ENCODE measurements at places on chromosomes 16 and 17.
A peak's percentile ranks its signal among the peaks of the same experiment; 100 is the strongest.

GRCh38 chr17:45228763-45229539 is 7.3 kb downstream of the FMNL1 start:
- no peak for DNase-seq

- DNase-seq, result no peak
Measured at GRCh38 chr17:951325-952132, 28.0 kb downstream of the NXN start.

DNA sequence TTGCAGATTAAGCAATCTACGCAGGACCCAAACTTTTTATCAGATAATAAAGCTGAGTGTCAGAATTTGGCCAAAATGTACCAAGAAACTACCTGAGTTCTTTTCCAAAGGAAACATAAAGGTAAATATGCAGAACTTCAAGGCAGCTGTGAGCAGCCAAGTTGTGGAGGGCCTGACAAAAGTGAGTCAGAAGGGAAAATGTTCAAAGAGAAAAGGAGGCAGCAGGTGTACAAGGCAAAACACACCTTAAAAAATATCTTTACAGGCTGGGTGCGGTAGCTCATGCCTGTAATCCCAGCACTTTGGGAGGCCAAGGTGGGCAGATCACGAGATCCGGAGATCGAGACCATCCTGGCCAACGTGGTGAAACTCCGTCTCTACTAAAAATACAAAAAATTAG is 7.0 kb upstream of the KANSL1 start:
- no peak for DNase-seq

- peak; percentile 62 for DNase-seq
Measured at GRCh38 chr16:31435341-31436220, 7.0 kb downstream of the ZNF843 start.

GRCh38 chr17:45977506-45977824 is 21.6 kb upstream of the STH start:
- DNase-seq, result no peak

- no peak for DNase-seq
Measured at GRCh38 chr16:64657316-64658011, 464.4 kb downstream of the CDH11 start.

DNA sequence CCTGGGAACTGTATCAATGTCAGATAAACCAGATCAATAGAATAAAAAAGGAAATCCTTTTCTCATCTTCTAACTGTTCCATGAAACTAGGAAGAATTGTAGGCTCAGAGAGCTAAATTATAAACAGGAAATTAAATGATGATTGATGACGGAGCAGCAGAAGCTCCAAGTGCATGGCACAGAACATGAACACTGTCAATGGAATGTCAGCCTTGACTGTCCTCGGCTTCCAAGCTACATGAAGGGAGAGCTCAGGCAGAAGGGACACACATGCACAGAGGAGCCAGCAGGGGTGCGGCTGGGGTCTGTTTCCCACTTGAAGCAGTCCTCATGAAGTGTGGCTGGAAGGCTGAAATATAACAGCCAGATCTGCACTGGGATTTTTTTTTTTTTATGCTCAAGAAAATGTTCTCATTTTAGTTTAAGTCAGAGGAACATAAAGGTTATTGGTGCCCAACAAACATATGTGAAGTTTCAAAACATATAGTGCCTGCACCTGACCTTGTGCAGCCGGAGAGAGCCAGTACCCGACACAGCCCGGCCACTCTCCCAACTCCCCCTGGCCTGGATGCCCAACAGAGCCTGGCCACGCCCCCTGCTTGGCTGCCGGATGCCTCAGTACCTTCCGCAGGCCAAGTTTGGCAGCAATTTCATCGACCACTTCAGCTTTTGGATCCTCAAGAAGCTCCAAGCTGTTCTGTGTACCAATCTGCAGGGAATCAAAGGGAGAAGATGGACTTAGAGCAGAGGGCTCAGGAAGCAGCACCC is 37.0 kb downstream of the NPLOC4 start:
- no peak for DNase-seq

- DNase-seq, result no peak
Measured at GRCh38 chr16:17633181-17633951, 162.6 kb upstream of the XYLT1 start.

All from DMS53 (cell line).